Activated CD8-positive, alpha-beta memory T cell treated with anti-CD3 and anti-CD28 coated beads for 1 hour (primary cell): ENCODE measurements at places on chromosomes 16 and 17.

- peak; percentile 21 for DNase-seq
Observed at GRCh38 chr17:51427856-51428255, 167.5 kb downstream of the UTP18 start.

- no peak for DNase-seq
Observed at GRCh38 chr17:27379888-27380533, 76.2 kb upstream of the KSR1 start.

DNA sequence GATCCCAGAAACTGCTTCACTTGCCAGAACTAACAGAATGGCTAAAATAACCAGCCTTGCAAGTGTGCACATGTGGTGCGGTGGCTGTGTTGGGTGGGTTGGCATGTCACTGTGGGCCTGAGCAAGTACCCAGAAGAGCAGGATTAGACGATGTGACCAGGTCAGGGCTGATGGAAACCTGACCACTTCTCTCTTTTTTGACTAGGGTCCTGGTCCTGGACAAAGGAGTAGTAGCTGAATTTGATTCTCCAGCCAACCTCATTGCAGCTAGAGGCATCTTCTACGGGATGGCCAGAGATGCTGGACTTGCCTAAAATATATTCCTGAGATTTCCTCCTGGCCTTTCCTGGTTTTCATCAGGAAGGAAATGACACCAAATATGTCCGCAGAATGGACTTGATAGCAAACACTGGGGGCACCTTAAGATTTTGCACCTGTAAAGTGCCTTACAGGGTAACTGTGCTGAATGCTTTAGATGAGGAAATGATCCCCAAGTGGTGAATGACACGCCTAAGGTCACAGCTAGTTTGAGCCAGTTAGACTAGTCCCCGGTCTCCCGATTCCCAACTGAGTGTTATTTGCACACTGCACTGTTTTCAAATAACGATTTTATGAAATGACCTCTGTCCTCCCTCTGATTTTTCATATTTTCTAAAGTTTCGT lies 16.7 kb downstream of the ANKRD40 start:
- no peak for DNase-seq

- DNase-seq = no peak
Observed at GRCh38 chr16:55349867-55350266, 25.9 kb downstream of the IRX6 start.

GRCh38 chr17:34874478-34874877 lies 86.8 kb downstream of the CCT6B start:
- no peak for DNase-seq

- no peak for DNase-seq
Observed at GRCh38 chr17:11999696-12000095, 2.4 kb upstream of the ZNF18 start.

DNA sequence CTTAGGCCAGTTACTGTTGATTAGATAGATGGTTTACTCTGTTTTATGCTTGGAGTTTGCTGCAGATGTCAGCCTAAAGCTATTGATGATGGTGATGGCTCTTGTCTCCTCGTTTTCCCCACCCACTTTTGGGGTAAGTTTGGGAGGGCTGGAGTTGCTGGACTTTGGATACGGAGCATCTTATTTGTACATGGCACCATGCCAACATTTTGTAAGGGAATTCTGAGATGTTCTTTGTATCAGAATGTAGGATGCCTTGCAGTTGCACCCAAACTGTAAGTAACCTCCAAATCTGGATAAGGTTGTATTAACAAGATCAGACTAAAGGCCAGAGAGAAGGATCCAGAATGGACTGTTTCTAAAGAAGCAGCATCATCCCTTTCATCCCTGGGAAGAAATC lies 551.9 kb upstream of the ZFHX3 start:
- no peak for DNase-seq

DNA sequence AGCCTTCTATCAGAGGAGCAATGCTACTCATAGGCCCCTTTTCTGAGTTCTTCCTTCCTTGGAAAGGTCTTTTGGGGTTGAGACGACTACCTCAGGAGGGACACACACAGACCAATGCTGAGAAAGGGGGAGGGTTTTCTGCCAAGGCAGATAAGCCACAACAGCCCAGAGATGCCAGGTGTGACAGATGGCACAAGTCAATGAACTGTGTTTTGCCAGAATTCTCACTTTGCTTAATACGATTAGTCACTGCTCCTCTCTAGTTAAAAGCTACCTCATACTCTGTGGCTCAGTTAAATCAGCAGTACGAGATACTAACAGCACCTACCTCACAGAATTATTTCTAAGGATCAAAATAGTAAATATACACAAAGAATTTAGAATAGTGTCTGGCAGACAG lies 8.0 kb downstream of the BRD7 start:
- no peak for DNase-seq

- DNase-seq = no peak
Observed at GRCh38 chr17:1398931-1399678, 917 bp downstream of the YWHAE start.

GRCh38 chr16:75789237-75789636 lies 62.9 kb upstream of the CPHXL start:
- no peak for DNase-seq

DNA sequence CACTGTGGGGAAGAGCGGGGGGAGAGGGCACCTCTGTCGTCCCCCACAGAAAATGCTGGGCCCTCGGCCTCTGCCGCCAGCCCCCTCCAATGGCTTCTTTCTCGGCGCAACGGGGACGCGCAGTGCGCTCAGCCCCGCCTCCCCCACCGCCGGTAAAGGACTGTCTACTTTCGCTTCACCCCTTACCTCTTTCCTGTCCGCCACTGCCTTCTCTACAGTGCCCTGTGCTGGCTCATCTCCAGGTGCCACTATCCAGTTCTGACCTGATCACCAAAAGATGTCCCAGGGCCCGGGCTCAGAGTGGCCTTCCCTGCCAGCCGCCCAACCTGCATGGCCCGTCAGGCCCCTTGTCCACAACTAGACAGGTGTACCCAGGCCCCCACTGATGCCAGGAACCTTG lies 7.3 kb downstream of the ENDOV start:
- no peak for DNase-seq

DNA sequence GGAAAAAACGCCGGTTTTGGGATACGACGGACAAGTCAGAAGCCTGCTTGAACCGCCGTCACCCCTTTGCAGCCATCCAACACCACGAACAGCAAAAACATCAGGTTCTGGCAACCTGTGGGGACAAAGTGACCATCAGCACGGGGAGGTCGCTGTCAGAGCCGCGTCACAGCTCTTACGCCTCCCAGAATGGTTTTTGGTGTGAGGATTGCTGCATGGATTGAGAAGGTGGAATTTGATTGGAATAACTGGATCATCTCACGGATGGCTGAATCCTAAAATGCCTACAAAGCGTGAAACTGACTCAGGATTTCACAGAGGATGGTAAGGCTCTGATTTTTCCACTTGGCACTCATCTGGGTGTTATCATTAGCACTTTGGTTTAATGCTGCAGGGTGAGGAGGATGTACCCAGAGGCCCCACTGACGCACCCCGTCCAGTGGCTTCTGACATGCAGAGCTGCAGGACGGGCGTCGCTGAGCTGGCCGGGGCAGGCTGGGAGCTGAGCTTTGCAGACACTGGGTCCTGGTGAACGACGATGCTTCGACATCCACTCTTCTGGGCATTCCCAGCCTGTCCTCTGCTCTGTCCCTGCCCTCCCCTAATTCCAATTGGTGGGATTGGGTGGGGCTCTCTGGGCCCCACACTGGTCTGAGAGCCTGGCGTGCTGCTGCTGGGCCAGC lies 73.4 kb upstream of the CREBBP start:
- no peak for DNase-seq

GRCh38 chr17:72997559-72997958 lies 94.9 kb downstream of the SLC39A11 start:
- DNase-seq = no peak

- DNase-seq = no peak
Observed at GRCh38 chr17:4340914-4341615, 25.4 kb downstream of the UBE2G1 start.

- no peak for DNase-seq
Observed at GRCh38 chr17:38464723-38465390, 36.6 kb downstream of the ARHGAP23 start.

DNA sequence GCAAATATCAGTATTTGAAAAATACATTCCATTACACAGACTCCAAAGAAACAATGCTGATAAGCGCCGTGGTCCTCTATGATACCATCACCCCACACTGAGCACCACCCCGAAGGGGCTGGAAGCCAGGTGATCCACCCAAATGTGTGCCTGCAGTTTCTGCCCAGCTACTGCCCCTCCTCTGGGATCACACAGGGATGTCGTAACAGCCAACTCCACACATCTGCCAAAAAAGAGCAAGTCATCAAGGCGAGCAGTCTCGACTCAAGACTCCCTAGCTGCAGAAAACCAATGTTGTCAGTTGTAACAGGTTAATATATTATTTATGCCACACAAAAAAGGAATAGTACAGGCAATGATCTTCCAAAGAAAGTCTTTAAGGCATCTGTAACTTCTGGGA lies 21.0 kb downstream of the CYB5D2 start:
- DNase-seq = no peak

GRCh38 chr16:57062329-57062728 lies 30.1 kb upstream of the CPNE2 start:
- DNase-seq = no peak

- DNase-seq = no peak
Observed at GRCh38 chr17:38428643-38429371, 543 bp downstream of the ARHGAP23 start.

GRCh38 chr17:4032738-4033137 lies 68.5 kb upstream of the ATP2A3 start:
- DNase-seq = no peak

GRCh38 chr17:5931616-5932015 lies 138.6 kb upstream of the WSCD1 start:
- DNase-seq = no peak

- DNase-seq = no peak
Observed at GRCh38 chr16:53566552-53567245, 63.7 kb upstream of the AKTIP start.

DNA sequence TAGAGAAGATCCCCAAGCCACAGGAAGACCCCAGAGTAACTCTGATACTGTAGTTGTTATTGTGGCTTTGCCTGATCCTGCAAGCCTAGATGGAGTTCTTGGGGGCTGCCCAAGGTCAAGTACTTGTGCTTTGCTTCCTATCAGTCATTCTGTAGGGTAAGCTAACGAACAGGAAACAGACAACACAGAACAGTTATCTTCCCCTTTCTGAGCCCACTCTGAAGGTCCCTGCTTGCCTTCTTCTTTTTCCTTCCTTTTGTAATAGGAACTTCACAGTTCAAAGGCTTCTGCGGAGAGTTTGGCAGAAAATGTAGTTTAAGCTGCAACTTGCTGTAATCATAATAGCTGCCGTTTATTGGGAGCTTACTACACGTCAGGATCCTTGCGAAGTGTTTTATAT lies 494.1 kb upstream of the ERCC4 start:
- DNase-seq = no peak

DNA sequence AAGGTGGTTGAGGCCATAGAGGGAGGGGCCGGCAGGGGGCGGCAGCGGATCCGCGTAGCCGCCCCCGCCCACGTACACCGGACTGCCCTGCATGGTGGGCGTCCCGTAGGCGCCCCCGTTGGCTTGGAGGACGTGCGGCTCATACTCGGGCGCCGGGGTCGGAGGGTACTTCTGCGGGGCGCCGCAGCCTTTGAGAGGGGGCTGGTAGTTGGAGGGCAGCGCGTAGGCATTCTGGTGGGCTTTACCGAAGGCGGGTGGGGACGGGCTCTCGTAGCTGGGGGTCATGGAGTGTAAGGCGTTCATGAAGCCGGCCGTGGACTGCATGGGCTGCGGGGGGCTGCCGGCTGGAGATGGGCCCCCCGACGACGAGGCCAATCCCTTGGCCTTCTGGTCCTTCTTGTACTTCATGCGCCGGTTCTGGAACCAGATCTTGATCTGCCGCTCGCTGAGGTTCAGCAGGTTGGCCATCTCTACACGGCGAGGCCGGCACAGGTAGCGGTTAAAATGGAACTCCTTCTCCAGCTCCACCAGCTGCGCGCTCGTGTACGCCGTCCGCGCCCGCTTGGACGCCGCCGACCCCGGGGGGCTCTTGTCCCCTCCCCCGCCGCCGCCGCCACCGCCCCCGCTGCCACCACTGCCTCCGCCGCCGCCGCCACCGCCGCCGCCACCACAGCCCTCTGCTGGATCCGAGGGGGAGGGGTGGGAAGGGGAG lies 5.7 kb upstream of the HOXB2 start:
- DNase-seq = no peak

- DNase-seq = no peak
Observed at GRCh38 chr16:8204096-8204495, 386.2 kb downstream of the TMEM114 start.
